ENCODE measurements at places on chromosomes 7 and 10.

DNA sequence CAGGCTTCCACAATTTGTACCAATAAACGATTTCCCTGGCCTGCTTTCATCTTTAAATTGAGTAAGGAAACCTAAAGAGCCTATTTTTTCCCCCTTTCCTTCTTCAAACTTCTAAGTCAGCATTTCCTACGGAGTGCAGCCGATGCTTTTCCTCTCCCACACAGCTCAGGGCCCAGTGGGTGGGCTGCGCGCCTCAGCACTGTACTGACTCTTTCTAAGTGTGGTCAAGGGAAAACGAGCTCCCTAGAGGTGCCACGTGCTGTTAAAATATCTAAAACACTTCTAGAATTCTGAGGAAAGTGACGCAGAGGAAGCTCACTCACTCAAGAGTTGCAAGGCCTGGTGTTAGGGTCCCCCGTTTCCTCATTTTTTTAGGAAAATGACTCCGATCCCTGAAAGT lies 29.0 kb downstream of the STEAP1B start:
- DNase-seq: no peak

- no peak for DNase-seq
Measured at GRCh38 chr10:35614312-35614711, 9.2 kb downstream of the GJD4 start.

- DNase-seq: no peak
Measured at GRCh38 chr10:48983648-48984351, 44.2 kb upstream of the LRRC18 start.

GRCh38 chr10:103622286-103622685 lies 128.8 kb downstream of the NEURL1 start:
- DNase-seq: no peak

DNA sequence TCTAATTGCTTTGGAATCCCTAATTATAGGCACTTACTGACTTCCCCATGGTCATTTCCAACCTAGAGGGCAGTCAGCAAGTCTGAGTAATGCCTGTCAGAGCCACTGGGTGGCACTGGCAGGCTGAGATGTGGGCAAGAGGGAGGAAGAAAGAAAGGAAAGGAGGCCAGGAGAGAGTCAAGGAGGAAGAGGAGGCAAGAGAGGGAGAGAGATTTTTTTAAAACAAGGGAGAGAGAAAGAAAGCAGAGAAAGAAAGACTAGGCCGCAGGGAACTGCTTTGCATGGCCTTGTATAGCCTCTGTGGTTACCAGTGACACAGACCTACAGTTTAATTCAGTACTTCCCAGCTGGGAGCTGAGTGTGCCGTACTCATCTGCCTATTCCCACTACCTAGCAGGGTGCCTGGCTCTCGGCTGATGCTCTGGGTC lies 210.4 kb upstream of the ADO start:
- peak; percentile 38 for DNase-seq

GRCh38 chr7:41385996-41386395 lies 316.9 kb downstream of the INHBA start:
- DNase-seq: no peak

GRCh38 chr10:85902051-85902450 lies 464.5 kb downstream of the GRID1 start:
- DNase-seq: no peak

GRCh38 chr10:74333174-74333573 lies 182.2 kb downstream of the ADK start:
- no peak for DNase-seq

DNA sequence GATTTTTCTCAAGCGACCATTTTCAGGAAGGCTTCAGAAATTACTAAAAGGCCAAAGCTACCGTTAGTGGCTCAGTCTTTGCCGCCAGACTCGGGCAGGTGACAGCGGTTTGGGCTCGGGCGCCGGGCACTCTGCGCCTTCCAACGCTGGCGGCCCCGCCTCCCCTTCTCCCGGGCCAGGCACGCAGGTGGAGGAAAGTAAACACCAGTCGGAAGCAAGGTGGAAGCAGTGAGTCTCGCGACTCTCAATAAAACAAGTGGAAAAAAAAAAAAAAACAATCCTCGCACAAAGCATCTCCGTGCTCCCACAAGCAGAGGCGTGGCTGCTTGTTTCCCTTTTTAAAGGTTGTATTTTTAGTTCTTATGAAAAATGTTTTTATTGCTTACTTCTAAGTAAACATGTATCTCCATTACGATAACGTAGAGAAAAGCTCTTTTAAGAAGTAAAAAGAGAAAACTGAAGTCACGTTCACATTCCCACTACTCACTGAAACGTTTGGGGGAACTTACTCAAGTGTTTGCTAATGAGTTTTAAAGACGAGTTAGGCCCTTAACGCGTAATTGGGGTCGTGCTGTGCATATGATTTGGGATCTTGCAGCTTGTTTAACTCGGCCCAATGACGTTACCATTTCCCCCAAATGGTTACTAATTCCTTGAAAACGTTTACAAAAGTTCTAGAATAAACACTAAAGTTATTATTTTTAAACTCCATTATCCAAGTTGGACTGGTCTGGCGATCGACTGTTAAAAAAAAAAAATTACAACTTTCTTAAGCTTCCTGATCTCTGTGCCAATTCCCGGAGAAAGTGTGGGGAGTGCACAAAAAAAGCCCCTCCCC lies 864 bp downstream of the CDCA7L start:
- DNase-seq: peak; percentile 10

DNA sequence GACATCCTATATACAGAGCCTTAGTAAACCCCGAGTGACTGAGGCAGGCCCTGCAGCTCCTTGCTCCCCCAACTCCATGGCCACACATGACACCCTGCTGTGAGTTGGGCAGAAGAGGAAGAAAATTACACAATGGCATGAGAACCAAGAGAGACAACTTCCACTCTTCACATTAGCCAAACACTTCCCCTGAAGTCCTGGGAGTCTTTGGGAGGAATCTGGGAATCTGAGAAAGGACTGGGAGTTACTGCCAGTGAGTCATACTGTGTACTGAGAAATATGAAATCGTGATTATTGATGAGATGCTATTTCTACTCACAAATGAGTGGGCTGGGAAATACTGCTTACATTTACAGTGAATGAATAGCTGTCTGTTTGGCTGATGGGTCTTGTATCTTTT lies 116.6 kb downstream of the SPAG6 start:
- no peak for DNase-seq

DNA sequence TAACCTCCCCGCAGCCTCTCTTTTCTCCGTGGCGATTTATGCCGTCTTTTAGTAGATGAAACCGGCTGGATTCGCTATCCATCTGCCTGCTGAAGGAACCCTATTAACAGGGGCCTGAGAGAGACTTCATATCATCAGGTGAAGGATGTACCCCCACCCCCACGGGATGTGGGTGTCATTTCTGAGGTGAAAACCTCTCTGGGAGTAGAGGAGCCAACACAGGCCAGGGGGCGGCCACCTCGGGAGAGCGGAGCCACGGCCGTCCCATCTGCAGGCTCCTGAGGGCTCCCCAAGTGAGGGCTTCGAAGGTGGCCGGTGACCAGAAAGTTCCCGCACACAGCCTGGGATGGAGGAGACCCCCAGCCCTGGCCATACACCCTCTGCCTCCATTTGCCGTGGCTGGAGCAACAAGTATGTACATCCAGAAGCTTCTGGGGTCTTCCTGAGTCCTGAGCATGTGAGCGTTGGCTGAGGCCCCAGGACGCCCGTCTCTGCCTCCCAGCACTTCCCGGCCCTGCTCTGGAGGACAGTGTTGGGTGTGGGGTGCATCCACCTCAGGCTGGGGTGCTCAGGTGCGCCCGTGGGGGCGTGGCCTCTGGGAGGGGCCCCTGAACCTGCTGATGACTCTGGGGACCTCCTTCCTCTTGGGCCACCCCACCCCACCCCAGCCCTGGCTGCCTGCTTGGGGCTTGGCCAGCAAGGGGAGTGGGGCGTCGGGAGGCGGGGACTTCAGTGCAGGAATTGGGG lies 84.7 kb downstream of the NKX6-2 start:
- DNase-seq: no peak

Data from activated T-helper 9 cell treated with anti-CD3 and anti-CD28 coated beads, Interleukin-2, amount 50 U/mL, for 16 hours (primary cell).